Hematopoietic multipotent progenitor cell treated with erythropoietin and hydrocortisone succinate and interleukin-3 and kit ligand, for 4 days (in vitro differentiated cells): ENCODE measurements at places on chromosomes 7 and 10.

DNA sequence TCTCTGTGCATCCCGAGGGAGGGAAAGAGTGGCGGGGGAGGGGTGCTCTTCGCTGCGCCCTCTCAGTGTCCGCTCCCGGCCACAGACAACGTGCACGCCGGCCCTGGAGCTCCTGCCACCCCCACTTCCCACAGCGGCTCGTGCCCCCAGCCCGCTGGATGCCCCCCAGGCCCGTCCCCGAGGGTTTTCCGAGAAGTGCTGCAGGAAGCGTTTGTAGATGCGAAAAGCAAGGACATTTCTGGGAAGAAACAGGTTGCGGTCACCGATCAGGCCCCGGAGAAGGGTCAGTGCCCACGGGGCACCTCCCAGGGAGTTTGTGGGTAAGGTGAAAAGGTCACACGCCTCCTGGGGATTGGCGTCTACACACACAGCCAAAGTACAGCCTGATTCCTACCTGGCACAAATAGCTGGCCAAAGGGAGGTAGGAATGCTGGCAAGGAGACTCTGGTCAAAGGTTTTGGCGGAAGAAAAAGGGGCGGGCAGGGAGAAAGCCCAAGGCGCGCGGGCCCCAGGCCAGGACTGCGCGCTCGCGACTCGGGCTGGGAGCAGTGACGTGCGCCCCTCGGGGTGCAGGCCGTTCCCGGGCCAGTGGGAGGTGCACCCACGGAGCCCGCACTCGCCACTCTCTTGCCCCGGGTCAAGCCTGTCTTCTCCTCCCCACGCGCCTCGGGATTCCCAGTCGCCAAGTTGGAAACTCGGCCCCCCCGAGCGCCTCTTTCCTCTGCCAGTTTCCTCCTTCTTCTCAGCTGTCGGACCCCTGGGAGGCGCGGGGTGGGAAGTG, 1.5 kb upstream of the NRP1 start:
- DNase-seq: no peak

DNA sequence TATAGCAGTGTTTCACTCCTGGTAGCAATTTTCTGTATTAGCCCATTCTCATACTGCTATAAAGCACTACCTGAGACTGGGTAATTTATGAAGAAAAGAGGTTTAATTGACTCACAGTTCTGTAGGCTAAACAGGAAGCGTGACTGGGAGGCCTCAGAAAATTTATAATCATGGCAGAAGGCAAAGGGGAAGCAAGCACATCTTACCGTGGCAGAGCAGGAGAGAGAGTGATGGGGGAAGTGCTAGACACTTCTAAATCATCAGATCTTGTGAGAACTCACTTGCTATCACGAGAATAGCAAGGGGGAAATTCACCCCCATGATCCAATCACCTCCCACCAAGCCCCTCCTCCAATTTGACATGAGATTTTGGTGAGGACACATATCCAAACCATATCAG, 131.6 kb upstream of the EFCAB10 start:
- peak; percentile 13 for DNase-seq

- no peak for DNase-seq
Observed at GRCh38 chr10:13560597-13560996, 26.2 kb upstream of the PRPF18 start.

GRCh38 chr10:127195041-127195506, 1.3 kb downstream of the INSYN2A start:
- peak; percentile 30 for DNase-seq

- DNase-seq: no peak
Observed at GRCh38 chr10:125024497-125025234, 82.7 kb downstream of the ZRANB1 start.

- peak; percentile 90 for DNase-seq
Observed at GRCh38 chr7:80428161-80429054, 83.5 kb downstream of the GNAT3 start.

DNA sequence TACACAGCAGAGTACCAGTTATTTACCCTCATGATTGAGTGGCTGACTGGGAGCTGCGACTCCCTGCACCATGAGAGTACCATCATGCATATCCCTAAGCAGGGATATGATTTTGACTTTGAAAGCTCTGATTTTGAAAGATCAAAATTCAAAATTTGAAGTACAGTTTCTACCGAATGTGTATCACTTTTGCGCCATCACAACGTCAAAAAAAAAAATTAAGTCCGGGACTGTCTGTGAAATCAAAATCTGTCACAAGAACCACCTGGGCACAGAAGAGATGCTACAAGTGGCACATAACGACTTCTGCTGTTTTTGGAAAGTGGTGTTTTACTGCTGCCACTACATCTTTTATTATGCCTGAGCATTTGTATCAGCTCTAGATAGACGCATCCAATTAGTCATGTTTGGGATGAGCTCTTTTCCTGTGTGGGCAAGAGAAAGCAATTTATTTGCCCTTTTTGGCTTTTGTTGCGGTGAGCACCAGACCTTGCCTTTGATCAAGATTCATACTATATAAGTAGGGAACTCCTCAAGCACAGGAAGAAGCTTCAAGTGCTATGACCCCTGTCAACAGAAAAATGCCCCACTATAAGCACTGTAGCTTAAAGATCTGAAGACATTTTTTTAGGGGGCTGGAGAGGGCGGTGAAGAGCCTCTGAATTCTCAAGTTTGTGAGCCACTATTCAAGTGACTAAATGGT, 10.7 kb downstream of the MTPN start:
- DNase-seq: no peak

DNA sequence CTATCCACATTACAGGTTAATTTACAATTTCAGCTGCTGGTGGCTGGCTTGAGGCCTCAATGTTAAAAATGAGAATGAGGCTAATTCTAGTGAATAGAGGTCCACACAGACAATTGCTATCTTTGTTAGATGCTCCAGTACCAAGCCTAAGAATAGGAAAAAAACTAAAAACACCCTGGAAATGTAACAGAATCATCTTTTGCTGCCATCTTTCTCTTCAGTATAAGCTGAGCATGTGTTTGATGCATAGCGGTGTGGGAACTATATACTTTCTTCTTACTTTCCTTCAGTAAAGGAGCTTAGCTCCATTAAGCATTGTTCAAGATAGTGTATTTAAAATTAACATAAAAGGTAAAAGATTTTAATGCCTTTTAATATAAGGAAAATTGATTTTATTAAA, 5.6 kb downstream of the TMEM229A start:
- no peak for DNase-seq

- no peak for DNase-seq
Observed at GRCh38 chr7:81744389-81744788, 25.5 kb downstream of the HGF start.

DNA sequence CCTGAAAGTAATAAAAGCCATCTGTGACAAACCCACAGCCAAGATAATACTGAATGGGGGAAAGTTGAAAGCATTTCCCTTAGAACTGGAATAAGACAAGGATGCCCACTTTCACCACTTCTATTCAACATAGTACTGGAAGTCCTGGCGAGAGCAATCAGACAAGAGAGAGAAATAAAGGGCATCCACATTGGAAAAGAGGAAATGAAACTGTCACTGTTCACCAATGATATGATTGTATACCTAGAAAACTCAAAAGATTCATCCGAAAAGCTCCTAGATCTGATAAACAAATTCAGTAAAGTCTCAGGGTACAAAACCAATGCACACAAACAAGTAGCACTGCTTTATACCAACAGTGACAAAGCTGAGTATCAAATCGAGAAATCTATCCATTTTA, 581.7 kb upstream of the TEX47 start:
- DNase-seq: no peak

DNA sequence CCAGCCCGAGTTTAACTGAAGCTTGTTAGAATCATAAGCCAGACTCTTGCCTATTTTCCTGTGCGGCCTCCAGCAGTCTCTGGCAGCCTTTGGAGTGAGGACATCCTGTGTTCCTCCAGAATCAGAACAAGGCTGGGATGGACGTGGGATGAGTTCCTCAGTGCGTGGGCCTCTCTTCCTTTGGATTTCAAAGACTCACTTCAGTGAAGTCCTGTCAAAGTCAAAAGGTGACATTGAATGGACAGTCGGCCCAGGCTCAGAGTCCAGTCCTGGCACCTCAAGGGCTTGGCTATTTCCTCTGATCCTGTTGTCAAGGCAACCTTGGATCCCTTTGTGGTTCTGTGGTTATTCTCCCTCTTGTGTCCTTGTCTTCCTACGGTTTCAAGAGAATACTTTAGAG, 21.4 kb upstream of the SMC3 start:
- DNase-seq: no peak

- no peak for DNase-seq
Observed at GRCh38 chr7:144023171-144023827, 23.2 kb downstream of the OR6B1 start.

DNA sequence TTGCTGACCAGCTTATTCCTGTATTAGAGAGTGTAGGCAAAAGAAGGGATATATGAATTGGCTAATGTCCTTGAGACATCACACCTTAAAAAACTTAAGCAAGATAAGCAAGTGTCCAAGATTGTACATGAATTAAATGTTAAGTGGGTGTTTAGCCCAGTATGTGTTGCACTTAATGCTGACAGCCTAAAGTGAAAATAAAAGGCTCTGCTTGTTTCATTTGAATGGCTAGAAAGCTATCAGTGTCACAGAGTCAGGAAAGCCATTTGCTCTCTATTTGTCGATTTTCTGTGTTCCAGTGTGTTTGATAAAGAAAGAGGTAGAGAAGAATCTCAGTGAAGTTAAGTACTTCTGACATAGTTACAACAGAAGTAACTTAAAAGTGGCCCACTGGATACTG, 744.9 kb downstream of the ANKRD7 start:
- DNase-seq: no peak

GRCh38 chr10:55220975-55221374, 419.9 kb upstream of the PCDH15 start:
- DNase-seq: no peak

DNA sequence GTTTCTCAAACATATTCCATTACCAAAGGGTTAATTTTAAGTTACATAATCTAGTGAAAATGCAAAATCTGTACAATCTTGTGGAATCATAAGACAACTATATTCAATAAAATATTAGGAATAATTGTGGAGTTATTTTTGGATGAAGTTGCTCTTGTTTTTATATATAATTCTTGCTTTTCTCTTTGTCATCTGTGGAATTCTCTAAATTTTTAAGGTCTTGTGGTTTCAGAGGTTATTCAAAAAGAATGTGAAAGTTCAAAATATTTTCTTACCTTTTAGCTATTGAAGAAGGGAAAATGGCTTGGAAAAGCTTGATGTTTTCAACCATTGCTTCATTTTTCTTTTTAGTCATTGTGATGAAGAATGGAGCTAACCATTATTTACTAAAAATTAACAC, 552.1 kb downstream of the TFEC start:
- DNase-seq: no peak

DNA sequence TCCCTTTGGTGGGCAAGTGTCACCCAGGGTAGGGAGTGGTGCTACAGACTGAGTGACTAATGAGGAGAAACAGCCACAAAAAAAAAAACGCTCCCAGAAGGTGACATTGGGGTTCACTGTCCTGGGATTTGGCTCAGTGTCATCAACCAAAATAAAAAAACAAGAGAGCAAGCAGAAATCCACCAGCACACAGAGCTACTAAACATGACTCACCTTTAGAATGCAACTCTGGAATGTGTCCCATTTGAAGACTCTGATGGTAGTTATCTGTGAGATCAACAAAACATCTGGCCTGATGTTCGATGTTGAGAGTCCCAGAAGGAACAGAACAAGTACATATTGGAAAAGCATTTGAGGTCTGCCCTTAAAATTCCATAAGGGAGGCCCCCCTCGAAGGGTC, 200.3 kb upstream of the LYZL2 start:
- DNase-seq: no peak

DNA sequence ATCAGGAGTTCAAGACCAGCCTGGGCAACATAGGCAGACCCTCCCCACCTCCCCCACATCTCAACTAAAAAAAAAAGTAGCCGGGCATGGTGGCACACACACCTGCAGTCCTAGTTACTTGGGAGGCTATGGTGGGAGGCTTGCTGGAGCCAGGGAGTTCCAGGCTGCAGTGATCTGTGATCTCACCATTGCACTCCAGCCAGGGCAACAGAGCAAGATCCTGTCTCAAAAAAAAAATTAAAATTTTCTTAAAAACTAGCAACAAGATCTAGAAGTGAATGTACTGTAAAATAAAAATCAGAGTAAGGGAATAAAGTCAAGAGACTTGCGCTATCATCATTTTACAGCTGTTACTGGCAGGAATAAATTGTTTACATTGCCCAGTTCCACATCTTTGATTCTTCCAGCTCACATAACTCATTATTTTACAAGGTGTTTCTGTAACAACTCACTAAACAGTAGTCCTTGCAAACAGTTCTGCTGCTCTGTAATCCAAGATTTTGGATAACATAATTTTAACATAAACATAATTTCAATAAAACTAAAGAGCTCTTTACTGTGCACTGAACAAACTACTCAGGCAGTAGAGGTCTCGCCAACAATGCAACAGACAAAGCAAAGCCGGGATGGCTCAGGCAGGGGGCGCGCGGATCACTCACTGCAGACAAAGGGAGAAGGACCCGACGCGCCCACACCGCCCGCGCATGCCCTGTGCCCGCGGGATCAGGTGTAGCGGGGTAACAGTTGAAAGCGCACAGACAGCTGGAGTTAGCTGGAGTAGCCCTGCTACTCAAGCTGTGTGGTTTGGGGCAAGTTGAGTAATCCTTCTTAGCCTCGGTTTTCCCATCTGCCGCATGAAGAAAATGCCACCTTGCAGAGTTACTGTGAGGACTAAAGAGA, 73.3 kb upstream of the NFE2L3 start:
- DNase-seq: peak; percentile 91

DNA sequence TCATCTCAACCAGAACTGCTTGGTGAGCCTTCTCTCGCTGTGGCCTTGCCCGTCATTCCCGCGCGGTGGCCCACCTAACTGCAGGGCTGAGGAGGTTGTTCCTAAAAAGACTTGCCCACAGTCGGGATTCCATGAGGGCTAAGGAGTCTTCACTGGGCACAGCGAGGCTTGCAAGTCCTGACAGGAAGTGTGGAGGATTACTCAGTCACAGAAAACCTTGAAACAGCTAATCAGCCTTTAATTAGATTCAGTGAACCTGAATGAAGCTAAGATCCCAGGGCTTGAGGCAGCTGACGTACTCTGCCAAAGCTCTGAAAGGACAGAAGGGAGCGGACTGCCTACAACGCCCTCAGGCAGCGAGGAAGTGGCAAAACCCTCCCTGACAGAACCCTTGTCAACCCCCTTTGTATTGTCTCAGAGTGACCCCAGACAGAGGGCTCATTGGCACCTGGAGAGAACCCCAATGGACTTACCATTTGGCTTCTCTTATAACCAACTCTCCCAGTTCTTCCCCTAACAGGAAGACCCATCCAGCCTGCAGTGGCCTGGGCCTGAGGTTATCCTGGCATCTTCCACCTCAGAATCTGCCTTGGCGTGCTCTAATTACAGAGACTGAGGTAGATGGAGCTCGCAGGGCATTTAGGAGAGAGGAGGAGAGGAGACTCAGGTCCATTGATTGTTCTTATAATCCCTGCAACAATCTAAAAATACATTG, 2.5 kb upstream of the LAMB4 start:
- no peak for DNase-seq
